ENCODE measurements at places on chromosomes 2 and 18.

GRCh38 chr2:182824767-182825158 lies 41.7 kb downstream of the FRZB start:
- no peak for DNase-seq

- no peak for DNase-seq
These were observed 59.2 kb downstream of the AAK1 start for GRCh38 chr2:69584127-69584889.

DNA sequence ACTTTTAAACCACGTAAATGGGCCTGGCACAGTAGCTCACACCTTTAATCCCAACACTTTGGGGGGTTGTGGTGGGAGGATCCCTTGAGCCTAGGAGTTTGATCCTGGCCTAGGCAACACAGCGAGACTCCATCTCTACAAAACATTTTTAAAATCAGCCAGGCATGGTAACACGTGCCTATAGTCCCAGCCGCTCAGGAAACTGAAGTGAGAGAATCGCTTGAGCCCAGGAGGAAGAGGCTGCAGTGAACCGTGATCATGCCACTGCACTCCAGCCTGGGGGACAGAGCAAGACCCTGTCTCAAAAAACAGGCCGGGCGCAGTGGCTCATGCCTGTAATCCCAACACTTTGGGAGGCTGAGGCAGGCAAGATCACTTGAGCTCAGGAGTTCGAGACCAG lies 12.2 kb downstream of the ROCK1 start:
- no peak for DNase-seq

GRCh38 chr2:112959109-112959812 lies 18.5 kb upstream of the IL36G start:
- DNase-seq, result peak; percentile 8

- DNase-seq, result no peak
These were observed 219.9 kb downstream of the SH3RF3 start for GRCh38 chr2:109348671-109349502.

DNA sequence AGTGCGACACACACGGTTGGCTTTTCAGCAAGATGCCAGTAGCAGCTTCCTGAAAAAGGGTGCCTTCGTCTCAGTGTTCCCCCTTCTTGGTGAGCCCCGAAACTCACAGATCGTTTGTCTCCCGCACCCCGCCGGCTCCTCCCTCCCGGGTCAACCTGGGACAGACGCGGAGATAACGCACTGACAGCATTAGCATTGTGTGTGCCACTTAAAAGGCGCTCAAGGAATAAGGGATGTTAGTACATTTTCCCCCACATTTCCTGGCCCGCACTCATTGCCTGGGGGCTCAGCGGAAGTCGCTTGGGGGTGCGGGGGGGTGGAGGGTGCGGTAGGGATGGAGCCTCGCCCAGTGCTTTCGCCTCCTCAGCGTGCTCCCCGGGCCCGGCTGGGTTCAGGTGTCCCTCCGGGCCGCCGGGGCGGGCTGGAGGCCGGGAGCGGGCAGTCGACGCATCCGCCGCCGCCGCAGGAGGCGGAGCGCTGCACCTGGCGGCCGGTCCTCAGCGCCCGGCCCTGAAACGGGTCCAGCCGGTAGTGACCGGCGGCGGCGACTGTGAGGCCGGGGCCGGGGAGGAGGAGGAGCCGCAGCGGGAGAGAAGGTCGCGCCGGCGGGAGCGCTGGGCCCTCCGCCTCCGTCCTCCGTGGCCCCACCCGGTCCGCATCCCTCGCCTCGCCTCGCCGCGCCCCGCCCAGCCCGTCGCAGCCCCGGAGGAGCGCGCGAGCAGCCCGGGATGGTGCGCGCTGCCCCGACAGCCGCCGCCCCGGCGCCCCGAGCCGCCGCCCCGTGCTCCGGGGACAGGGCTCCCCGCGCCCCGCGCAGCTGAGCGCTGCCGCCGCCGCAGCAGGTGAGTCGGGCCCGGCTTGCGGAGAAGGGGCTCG lies at the start of gene MFSD6:
Gene MFSD6, plus strand, starts transcription at position 694 of the 876 bp plus-strand sequence. CDS start 27,675 bp downstream, outside the sequence.
- DNase-seq, result peak; percentile 88

- DNase-seq, result peak; percentile 55
These were observed 96.6 kb downstream of the MBD2 start for GRCh38 chr18:54127759-54128378.

- DNase-seq, result no peak
These were observed 18.2 kb downstream of the NRP2 start for GRCh38 chr2:205700331-205701132.

- DNase-seq, result no peak
These were observed 96.2 kb upstream of the PDE1A start for GRCh38 chr2:182522972-182523473.

DNA sequence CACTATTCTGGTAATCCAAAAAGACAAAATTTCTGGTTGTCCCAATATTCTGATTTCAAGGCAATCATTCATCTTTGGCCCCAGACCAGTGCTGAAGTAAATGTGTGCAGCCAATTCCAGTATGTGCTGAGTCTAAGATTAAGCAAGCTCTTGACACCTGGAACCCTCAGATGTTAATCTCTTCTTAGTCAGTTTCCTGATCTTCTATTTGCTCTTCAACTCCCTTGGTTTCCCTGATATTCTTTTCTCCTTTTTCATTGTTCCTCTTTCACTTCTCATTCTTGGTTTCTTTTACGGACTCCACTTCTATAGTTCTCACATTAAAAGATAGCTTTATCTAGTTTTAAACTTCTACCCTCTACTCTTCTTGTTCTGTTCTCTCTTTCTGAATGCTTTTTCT lies 445.7 kb upstream of the FANCL start:
- DNase-seq, result no peak

DNA sequence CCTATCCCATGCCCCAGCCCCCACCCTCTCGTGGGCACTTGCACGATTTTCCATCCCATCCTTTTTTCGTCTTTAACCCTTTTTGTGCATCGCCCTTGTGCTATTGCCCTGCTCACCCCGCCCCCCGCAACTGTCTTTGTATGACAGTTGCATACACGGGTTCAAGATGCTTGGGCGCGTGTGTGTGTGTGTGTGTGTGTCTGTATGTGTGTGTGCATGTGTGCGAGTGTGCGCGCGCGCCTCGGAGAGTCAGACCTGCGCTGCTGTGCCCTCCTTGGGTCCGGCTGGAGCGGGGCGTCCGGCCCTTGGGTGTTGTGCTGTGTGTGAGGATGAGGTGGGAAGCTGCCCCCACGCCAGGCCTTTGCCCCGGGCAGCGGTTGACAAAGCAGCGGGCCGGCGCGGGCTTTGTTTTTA lies 230.7 kb downstream of the HAUS1 start:
- peak; percentile 74 for DNase-seq

DNA sequence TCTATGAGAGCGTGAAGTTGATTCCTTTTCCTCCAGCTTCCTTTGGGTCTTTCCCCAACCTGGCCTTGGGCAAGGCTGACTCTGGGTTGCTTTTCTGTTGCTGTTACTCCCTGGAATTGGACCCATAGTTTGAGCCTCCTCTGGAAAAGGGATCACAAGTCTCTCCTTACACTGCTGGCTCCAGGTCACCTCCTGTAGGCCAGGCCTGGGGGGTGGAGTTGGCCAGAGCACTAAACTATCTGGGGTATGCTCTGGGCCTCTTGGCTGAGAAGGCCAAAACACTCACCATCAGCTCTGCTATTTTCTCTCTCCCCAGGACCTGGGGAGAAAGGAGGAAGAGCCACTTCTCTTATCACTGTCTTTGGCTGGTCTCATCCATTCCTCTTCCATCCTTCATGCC lies 56.5 kb upstream of the NCOA1 start:
- DNase-seq, result no peak

DNA sequence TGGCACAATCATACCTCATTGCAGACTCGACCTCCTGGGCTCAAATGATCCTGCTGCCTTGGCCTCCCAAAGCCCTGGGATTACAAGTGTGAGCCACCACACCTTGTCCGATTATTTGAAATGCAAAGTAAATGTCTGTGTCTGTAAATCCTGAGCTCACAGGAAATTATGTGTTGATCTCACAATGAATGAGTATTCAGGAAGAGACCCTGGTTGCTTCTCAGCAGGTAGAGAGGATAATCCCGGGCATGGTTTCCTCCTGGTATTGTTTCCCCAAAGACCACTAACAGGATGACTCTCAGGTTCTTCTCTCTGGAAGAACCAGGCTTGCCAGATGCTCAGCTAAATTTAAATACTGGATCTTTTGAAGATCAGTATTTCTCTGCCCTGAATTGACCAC lies 147.6 kb downstream of the LDLRAD4 start:
- DNase-seq, result no peak

- DNase-seq, result no peak
These were observed 81.7 kb upstream of the SEC11C start for GRCh38 chr18:59057969-59058368.

GRCh38 chr2:74572178-74572925 lies 17.8 kb downstream of the DOK1 start:
- no peak for DNase-seq

GRCh38 chr2:126506786-126507185 lies 149.2 kb upstream of the GYPC start:
- no peak for DNase-seq

GRCh38 chr2:178043266-178043665 lies 29.3 kb downstream of the PDE11A start:
- DNase-seq, result no peak

- DNase-seq, result no peak
These were observed 44.1 kb downstream of the GORASP2 start for GRCh38 chr2:170973225-170973491.

DNA sequence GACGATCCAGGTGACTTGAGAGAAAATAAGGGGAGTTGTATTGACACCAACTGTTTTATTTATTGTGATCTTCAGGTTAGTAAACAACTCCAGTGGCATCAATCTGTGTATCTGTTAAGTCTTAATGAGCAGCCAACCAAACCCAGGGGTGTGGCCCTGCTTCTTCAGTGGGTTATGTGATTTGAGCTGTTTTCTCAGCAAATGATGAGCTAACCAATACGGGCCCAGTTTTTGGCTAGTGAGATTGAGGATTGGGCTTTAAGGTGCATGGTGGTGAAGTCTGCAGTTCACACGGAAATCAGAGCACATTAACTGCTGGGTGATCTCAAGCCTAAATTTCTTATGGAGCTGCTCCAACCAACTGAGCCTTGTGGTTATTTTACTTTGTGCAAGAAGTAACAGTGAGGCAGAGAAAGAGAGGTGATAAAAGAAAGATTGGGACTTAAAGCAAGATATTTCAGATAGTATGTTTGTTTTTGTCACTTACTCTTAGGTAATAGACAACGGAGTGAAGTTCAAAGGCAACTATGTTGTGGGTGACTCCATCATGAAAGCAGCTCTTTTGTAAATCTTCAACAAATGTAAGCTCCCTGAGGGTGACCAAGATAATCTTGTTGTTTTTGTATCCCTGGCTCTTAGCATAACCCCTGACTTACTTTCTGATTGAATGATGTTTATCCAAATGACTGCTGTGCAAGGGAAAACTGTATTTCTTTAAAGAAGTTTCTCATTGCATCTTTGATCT lies 2.4 kb downstream of the MTCL1 start:
- no peak for DNase-seq

GRCh38 chr2:97747716-97748115 lies 34.3 kb downstream of the ZAP70 start:
- no peak for DNase-seq

DNA sequence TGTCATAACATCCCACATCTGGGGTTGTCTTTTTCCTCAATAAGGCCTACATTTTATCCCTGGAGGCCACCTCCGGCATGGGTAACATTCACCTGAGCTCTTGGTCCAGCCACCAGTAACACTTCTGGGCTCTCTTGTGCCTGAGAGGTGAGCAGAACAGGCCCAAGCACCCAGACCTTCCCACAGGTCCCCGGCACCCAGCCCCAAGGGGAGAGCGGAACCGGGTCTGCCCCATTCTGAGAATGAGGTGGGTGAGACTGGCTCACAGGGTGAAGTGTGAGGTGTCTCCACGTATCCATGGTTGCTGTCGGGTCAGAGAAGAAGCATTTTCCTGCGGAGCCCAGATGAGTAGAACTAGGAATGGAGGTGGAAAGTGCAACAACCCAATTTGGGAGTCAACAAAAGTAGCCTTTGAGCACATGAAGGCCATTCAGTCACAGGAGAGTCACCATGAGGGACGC lies 496.7 kb upstream of the MYT1L start:
- no peak for DNase-seq

- no peak for DNase-seq
These were observed 180.0 kb downstream of the GLI2 start for GRCh38 chr2:120915670-120916069.

- no peak for DNase-seq
These were observed 90.6 kb downstream of the MDH1 start for GRCh38 chr2:63679252-63679855.

- no peak for DNase-seq
These were observed 81.1 kb downstream of the DYNAP start for GRCh38 chr18:54672109-54672508.

DNA sequence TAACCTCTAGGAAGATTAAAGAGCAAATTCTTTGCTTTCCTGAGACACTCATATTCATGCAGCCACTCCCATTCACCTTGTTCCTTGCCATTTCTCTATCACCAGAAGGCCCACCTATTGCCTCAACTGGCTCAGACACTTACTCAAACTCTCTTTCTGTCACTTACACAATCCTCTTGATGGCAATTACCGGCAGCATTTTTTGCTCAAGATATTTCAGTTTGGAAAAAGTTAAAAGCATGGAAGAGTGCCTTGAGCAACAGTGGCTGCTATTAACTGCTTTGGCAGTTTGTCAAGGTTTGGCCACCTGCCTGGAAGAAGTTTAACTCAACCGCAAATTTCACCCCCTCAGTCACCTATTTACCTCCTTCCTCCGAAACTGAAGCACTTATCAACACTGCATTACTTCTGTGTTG lies 1104.0 kb upstream of the PIK3C3 start:
- DNase-seq, result no peak

- DNase-seq, result no peak
These were observed 23.4 kb upstream of the SNED1 start for GRCh38 chr2:240974771-240975572.

DNA sequence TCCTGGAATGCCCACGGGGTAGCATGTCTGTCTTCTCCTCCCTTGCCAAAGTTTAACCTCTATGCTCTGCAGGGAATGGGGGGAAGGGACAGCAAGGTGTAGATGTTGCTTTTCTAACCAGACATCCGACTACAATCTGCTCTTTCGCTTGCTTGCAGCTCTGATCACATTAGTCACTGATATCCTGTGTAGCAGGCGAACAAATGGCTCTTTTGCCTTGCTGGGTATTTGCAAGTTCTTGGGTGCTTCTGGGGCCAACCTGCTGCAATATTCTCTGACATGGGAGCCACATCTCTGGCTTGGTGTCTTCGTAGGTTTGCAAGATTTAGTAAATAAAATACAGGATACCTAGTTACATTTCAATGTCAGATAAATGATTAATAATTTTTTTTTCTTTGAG lies 190.0 kb downstream of the ASB1 start:
- DNase-seq, result no peak

DNA sequence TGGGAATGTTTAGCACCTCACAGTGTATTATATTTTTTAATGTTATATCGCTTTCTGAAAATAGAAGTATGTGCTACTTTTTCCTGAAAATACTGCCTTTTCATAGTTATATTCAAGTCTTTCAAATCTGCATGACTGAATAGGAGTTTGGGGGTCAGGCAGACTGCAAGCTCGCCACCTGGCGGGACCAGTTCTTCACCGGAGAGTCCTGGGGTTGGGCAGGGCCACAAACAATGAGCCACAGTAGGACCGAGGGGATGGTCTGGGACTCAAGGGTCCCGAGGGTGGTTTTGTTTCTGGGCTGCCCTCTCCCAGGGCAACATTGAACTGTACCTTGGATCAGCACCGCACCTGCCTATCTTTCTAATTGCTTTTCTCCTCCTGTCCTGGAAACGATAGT lies 70.6 kb downstream of the VWA3B start:
- no peak for DNase-seq

GRCh38 chr18:35491700-35492077 lies 6.1 kb downstream of the INO80C start:
- no peak for DNase-seq

GRCh38 chr18:3692113-3692621 lies 242.2 kb downstream of the TGIF1 start:
- no peak for DNase-seq

Measured in SK-N-SH (cell line).